Ammon's horn (tissue), 1 donor: ENCODE measurements at places on chromosomes 13 and 19.

GRCh38 chr13:51614350-51614786 is 30.1 kb downstream of the WDFY2 start:
- DNase-seq, result peak; percentile 82

DNA sequence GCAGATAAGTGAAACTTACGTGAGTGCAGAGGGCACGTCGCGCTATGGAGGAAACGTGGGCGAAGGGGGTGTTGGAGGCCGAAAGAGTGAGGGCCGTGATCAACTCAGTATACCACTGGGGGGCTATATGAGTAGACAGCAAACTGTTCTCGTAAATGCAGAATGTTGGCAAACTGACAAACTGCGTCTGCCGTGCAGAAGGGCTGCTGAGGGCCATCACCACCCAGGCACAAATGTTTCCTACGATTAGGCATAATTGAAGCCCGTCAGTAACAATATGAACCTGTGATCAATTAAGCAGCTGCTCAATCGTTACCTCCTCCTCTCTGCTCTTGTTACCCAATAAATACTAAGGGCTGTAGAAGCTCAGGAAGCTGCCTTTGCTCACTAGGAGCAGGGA is 17.3 kb upstream of the MADCAM1 start:
- DNase-seq, result no peak

DNA sequence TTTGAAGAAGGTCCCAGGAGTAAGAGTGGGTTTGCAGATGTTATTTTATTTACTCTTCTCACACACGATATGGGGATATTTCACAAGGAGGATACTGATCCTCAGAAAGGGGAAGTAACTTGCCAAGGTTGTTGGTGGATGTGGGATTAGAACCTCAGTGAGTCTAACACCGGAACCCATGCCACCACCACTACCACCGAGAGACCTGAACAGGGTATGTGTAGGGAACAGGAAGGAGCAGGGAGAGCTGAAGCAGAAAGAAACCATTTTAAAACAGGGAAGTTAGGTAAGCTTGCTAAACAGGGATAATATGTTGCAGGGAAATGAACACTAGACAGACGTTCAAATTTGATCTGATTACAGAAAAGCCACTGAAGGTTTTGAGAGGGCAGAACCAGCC is 11.6 kb upstream of the CEACAM3 start:
- no peak for DNase-seq

DNA sequence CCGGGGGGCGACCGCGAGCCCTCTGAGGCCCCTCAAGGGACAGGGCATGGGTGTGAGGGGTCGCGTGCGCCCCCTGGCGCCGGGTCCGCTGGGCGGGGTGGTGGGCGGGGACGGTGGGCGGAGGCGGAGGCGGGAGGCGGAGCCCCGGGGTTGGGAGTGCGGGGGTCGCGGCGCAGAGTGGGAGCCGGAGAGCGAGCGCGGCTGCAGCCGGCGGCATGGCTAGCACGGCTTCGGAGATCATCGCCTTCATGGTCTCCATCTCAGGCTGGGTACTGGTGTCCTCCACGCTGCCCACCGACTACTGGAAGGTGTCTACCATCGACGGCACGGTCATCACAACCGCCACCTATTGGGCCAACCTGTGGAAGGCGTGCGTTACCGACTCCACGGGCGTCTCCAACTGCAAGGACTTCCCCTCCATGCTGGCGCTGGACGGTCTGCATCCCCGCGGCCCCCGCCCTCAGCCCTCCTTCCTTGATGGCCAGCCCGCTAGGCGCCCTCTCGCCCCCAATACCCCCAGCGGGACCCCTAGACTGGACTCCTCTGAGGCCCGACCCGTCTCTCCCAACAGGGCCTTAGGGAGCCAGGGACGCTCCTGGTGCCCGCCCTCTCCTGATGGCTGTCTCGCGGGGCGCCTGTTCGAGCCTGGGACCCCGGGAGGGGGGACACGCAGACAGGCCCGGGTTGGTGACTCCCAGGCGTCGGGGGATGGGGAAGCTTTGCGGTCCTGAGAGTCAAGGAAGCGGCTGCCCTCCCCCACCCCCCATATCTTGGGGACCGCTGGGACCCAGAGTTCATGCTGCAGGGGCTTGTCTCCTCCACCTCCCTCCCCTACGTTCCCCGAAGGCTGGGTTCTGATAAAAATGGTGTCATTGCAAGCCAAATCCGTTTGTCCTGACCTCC is at the start of gene CLDN10:
TSS of gene CLDN10 (plus strand) at position 182 of the 903 bp plus-strand sequence. CDS start at position 216, 34 bp downstream.
- no peak for DNase-seq

- no peak for DNase-seq
Measured at GRCh38 chr13:76971215-76971614, 20.7 kb upstream of the CLN5 start.

GRCh38 chr13:101614491-101614890 is 162.0 kb downstream of the ITGBL1 start:
- no peak for DNase-seq

- DNase-seq, result no peak
Measured at GRCh38 chr19:18385359-18385674, 641 bp upstream of the GDF15 start.

GRCh38 chr13:93689333-93689732 is 462.7 kb downstream of the GPC6 start:
- no peak for DNase-seq

DNA sequence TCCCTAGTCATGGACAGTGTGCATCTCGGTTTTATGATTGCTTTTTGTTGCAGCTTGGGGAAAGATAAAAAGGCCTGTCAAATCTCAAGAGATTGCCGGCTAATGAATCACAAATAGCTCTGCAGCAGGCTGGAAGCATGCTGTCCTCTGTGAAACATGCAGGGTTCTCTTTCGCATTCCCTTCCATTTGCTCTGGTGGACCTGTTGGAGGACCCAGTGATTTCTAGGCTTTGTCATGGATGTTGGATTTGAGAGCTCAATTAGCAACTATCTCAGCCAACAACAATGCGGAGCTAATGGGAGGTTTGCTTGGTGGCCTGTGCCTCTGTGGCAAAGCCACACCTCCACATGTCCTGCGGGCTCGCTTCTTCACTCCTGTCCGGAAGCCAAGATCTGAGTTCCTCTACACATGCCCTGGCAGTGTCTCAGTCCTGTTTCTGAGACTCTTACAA is 418.1 kb upstream of the ARGLU1 start:
- DNase-seq, result no peak

DNA sequence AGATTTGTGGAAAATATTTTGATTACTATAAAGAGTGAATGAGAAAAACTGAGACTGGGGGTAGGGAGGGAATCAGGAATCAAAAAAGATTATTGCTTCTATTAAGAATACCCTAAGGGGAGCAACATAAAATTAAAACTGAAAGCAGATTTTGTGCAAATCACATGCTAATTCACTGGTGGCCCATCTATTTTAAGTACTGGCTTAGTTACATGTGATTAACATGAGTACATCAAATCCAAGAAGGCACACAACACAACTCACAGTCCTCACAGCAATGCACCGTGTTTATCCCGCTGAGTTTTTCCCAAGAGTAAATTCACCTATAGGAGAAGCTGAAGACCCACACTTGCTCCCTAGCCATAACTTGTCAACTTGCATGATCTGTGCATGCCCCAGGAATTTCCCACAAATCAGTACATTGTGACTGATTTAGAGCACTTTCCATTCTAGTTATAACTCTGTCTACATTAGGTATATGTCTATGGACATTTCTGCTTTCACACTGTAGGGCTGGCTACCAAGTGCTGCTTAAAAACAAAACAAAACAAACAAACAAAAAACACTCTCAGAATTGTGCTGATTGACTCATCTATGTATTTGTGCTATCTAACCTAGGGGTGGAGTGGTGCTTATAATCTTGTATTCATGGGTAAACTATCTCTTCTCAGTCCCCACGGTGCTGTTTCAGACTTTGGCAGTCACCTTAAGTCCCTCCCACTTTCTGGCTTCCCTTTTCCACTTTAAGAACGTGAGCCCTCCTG is 24.3 kb downstream of the AMER2 start:
- DNase-seq, result no peak

DNA sequence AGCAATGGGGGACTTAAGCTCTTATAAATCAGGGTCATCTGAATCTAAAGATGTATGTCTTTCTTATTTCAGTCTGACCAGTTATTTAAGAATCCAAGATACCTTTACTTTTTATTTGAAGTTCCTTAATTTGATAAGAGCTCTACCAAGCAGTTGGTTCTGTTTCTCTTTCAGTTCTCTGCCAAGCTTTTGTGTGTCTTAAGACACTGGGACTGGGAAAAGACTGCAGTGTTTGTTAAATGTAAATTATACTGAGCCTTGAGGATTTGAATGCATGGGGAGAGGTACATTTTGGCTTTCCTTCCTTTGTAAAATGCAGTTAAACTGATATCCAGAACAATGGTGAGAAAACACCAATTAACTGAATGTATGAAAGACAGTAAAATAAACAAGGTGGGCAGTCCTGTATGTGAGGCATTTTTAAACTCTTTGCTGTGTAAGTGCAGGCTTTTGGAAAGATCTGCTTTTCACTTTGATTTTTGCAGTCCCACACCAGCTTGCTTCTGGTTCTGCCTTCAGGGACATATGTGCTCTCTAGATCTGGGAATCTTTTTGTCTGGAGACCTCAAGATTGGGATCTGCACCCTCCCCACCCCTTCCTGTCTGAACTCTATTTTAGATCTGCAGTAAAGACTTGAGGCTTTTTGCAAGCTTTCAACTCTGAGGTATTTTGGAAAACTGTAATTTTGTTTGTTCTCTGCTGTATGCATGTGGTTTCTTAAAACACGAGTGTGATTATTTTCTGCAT is 77.6 kb downstream of the LRCH1 start:
- DNase-seq, result no peak

GRCh38 chr19:42422092-42422900 is 4.9 kb downstream of the LIPE start:
- DNase-seq, result no peak

DNA sequence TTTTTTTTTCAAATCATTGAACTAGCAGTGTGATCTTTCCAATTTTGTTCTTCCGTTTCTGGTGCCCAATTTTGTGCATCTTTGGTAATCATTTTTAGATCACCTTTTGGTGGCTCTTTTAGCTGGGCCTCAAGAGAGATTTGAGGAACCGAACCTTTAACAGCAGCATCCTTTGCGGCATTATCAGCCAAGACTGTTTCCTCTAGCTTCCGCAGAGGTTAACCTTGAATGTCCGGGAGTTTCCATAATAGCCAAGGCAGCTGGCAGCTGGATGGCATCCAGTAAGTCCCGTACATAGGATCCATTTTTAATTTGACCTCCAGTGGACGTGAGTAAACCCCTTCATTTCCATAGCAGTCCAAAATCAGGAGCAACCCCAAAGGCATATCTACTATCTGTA is 9.6 kb downstream of the IRGC start:
- DNase-seq, result no peak
